ENCODE measurements at places on chromosomes 7 and 10.
A peak's percentile ranks its signal among the peaks of the same experiment; 100 is the strongest.

- no peaks in the 10 kb centered on the region for H3K36me3 ChIP-seq
- H3K4me3 ChIP-seq: no peak overlapping the region
- no peaks in the 10 kb centered on the region for H3K27me3 ChIP-seq
- no peak overlapping the region for H3K27ac ChIP-seq
- no peak for DNase-seq
Measured at GRCh38 chr10:22637491-22637890, 76.9 kb downstream of the PIP4K2A start.

DNA sequence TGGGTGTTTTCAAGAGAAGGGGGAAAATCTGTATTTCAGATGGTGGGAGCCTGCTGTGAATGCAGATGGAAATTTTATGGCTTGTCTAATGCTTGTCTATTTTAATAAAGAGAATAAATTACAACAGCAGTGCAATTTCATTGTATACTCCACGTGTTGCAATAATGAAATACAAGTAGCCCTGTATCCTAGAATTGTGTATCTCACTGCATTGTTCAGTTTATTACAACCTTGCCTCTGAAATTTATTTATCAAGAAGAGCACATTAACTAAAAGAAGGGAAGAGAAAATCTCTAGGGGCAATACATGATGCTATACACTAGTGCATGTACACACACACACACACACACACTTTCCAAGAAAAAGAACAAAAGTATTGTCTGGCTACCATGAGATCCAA, 21.8 kb downstream of the ANK3 start:
- H3K27ac ChIP-seq: no peak overlapping the region
- H3K4me1 ChIP-seq: no peaks in the 10 kb centered on the region
- no peaks in the 10 kb centered on the region for H3K27me3 ChIP-seq
- H3K4me3 ChIP-seq: no peak overlapping the region
- DNase-seq: no peak
- no peaks in the 10 kb centered on the region for H3K36me3 ChIP-seq

GRCh38 chr10:6567203-6567703, 12.8 kb downstream of the PRKCQ start:
- no peaks in the 10 kb centered on the region for H3K36me3 ChIP-seq
- H3K27ac ChIP-seq: no peak overlapping the region
- DNase-seq: no peak

DNA sequence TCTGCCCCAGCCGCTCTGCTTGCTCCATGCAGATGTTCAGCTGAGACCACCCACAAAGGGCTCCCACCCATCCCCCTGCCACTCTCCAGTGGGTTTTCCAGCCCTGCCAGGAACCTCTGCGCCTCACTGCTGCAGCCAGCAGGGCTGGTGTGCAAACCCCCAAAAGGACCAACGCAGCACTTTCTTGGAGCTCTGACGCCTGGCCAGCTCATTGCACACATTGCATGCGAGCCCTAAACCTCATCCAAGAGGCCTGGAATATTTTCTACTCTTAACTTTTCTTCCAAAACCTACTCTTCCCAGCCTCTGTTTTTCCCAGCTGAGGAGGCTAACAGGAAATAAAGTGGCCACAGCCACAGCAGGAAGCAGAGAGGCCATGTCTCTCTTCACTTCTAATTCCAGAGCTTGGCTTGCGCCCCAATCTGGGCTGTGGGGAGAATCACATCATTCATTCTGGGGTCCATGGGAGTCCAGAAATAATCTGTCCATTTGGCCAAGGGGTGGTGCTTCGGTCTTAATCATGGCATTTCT, 4.6 kb upstream of the FAM170B start:
- H3K36me3 ChIP-seq: no peaks in the 10 kb centered on the region
- no peaks in the 10 kb centered on the region for H3K27me3 ChIP-seq
- peaks cover 38% of the 10 kb centered on the region for H3K4me1 ChIP-seq
- DNase-seq: peak; percentile 49

DNA sequence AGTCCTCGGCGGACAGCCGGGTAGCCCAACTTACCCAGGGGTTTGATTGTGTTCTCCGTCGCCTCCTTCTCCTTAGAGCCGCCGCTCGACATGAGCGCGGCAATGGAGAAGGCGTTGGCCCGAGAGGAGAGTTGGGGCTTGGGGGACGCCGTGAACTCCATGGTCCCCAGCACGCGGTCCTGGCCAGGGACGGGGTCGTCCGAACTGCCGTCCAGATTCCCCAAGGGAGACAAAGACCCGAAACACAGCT, 515 bp downstream of the TBX20 start:
- peak overlapping the region; percentile 92 for H3K27ac ChIP-seq
- no peak for DNase-seq
- H3K4me1 ChIP-seq: peaks cover 59% of the 10 kb centered on the region
- H3K4me3 ChIP-seq: peak overlapping the region; percentile 73
- peaks cover 94% of the 10 kb centered on the region for H3K27me3 ChIP-seq

DNA sequence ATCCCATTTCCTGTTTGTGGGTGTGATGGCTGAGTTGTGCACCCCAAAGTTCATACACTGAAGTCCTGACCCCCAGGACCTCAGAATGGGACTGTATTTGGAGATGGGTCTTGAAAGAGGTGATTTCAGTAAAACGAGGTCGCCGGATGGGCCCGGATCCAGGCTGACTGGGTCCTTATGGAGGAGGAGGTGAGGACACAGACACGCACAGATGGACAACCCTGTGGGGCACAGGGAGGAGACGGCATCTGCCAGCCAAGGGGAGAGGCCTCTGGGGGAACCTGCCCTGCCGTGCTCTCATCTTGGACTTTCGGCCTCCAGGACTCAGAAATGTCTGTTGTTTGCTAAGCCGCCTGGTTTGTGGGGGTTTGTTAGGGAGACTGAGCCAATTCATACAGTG, 61.1 kb downstream of the PTPRN2 start:
- H3K36me3 ChIP-seq: no peaks in the 10 kb centered on the region
- H3K27ac ChIP-seq: no peak overlapping the region
- no peak overlapping the region for H3K4me3 ChIP-seq
- H3K27me3 ChIP-seq: peaks cover 52% of the 10 kb centered on the region
- H3K4me1 ChIP-seq: no peaks in the 10 kb centered on the region

DNA sequence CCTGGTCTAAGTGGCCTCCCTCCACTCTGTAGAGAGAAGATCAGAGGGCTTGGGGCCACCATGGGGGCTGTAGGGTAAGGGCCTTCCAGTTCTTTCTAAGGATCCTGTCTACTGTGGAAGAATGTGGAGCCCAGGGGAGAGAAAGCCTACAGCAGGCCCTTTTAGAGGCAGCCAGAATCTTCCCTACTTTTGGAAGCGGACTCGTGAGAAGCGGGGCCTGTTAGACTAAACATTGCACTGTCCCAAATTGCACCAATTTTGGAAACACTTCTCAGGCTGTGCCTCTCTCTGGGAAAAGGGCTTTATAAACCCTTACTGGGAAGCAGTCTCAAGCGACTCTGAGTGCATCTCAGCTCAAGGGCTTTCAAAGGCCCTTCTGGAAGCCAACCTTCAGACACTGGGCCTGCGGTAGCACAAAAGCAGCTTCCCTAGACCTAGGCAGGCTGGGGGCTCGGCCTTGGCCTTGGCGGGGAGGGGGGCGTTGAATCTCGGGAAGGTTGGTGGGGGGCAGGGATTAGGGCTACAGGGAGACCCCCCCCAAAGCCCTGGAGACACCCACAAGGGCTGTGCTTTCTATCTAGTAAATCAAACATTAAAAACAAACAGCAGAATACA, 298.1 kb downstream of the GFRA1 start:
- H3K36me3 ChIP-seq: no peaks in the 10 kb centered on the region
- peaks cover 15% of the 10 kb centered on the region for H3K27me3 ChIP-seq
- no peak overlapping the region for H3K27ac ChIP-seq

DNA sequence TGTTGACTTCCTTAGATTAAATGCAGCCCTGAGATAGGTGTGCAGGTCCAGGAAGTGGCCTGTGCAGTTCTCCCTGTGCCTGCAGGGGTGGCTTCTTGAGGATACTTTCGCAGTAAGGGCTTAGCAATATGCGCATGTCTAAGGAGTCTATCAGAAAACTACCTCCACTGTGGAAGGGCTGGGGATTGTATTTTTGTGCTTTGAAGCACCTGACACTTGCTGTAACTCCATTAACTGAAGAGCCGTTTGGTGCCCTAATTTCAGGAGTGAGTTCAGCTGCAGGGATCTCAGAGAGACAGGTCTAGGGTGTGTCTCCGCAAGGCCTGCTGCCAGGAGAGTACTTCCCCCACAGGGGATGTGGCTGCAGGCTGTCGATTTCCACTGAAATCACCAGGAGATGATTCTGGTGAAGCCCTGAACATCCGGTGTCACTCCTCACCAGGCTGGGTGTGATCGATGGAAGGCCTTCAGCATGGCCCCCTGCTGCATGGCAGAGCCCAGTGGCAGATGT, 35.5 kb downstream of the IKZF1 start:
- DNase-seq: no peak
- no peaks in the 10 kb centered on the region for H3K4me1 ChIP-seq
- peaks cover 54% of the 10 kb centered on the region for H3K27me3 ChIP-seq
- H3K27ac ChIP-seq: no peak overlapping the region

DNA sequence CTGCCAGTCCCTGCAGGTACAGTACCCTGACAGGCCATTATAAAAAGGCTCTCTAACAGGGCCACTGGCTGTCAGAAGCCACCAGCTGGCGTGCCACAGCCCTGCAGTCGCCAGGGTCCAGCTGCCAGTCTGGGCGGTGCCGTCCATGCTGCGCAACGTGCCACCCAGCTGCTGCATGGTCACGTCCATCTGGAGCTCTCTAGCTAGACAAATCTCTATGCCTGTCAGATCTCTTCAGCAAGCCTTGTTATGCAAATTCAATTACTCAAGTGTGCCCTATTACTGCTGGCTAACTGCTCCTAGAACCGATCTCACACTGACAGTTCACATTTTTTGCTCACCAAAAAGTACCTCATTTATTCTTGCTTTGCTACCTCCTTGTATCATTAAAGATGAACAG, 75.9 kb downstream of the HIBADH start:
- no peak for DNase-seq
- no peak overlapping the region for H3K4me3 ChIP-seq
- H3K27me3 ChIP-seq: no peaks in the 10 kb centered on the region

GRCh38 chr10:123988694-123989093, 97.1 kb upstream of the CPXM2 start:
- H3K36me3 ChIP-seq: no peaks in the 10 kb centered on the region
- peaks cover 72% of the 10 kb centered on the region for H3K27me3 ChIP-seq
- DNase-seq: no peak
- no peak overlapping the region for H3K27ac ChIP-seq

DNA sequence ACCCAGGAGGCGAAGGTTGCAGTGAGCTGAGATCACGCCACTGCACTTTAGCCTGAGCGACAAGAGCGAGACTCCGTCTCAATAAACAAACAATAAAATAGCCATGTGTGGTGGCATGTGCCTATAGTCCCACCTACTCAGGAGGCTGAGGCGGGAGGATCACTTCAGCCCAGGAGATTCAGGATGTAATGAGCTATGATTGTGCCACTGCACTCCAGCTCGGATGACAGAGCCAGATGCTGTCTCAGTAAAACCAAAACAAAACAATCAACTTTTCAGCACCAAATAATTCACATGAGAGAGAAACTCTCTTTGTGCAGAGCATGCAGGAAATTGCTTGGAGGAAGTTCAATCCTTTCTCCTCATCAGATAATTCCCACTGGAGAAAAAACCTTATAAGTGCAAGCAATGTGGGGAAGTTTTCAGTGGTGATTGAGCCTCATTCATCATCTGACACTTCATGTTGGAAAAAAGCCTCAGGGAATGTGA, 13.4 kb upstream of the FIS1 start:
- no peak overlapping the region for H3K4me3 ChIP-seq
- no peaks in the 10 kb centered on the region for H3K36me3 ChIP-seq

DNA sequence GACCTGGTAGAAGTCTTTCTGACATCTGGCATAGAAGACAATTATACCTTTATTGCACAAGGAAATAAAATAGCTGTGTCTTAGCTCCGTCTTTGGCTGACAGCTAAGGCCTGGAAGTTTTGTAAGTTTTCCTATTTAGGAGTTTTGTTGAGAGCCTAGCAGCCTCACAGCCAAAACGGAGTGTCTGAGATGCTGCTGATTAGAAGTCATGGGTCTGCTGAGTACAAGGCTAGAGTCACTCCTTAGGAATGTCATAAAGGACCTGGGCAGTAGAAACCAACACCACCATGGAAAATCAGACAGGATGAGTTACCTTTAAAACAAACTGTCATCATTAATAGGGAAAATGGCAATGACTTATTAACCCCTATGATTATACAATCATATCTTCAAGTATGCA, 442.5 kb downstream of the KCNMA1 start:
- no peaks in the 10 kb centered on the region for H3K4me1 ChIP-seq
- no peaks in the 10 kb centered on the region for H3K36me3 ChIP-seq
- H3K4me3 ChIP-seq: no peak overlapping the region
- no peak for DNase-seq

Measured in left ventricle myocardium inferior (tissue), 1 donor.